Caco-2 (cell line): ENCODE measurements at places on chromosomes 3 and 15. TPM values are rescaled to one million over a fixed set of nuclear protein-coding genes. Genes with fewer than 3 reads are reported as not detected.

GRCh38 chr15:90647326-90647725, 69.8 kb upstream of the BLM start:
- no peaks in the 10 kb centered on the region for H3K36me3 ChIP-seq
- no peak overlapping the region for H3K4me3 ChIP-seq
- H3K27ac ChIP-seq: no peak overlapping the region
- peaks cover 13% of the 10 kb centered on the region for H3K4me1 ChIP-seq

GRCh38 chr15:62895139-62895866, 147.2 kb upstream of the TPM1 start:
- no peak for DNase-seq
- no peak overlapping the region for H3K4me3 ChIP-seq
- H3K27me3 ChIP-seq: no peaks in the 10 kb centered on the region
- no peaks in the 10 kb centered on the region for H3K36me3 ChIP-seq
- peak overlapping the region; percentile 53 for H3K27ac ChIP-seq
- H3K4me1 ChIP-seq: peaks cover 48% of the 10 kb centered on the region

DNA sequence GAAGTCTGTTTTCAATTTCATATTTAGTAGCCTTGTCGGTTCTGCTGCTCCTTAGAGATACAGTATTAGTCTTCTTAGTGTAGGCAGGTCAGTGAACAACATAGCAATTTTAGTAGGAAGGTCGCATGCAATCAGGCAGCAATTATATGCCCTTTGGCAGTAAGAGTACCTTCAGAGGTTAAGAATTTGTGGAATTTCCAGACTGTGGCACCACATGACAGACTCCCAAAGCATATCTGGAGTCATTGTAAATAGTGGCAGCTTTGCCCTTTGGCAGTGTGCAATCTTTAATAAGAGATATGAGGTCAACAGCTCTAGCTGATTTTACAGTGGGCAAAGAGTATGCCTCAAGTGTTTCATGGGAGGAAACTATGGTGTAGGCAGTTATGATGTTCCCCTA, 1532.5 kb upstream of the CADM2 start:
- H3K4me3 ChIP-seq: no peak overlapping the region
- no peaks in the 10 kb centered on the region for H3K36me3 ChIP-seq
- no peak for DNase-seq
- H3K4me1 ChIP-seq: peaks cover 4% of the 10 kb centered on the region; the same call in 1 of the 2 replicates
- no peaks in the 10 kb centered on the region for H3K27me3 ChIP-seq
- no peak overlapping the region for H3K27ac ChIP-seq

The PDZRN3 gene
- total RNA-seq: 12.5 and 13.6 TPM in 2 replicates
